ENCODE measurements at places on chromosomes 12 and 14.
A peak's percentile ranks its signal among the peaks of the same experiment; 100 is the strongest.

GRCh38 chr14:95291859-95292542 lies 27.7 kb downstream of the CLMN start:
- DNase-seq = no peak

GRCh38 chr14:94992046-94992445 lies 165.3 kb downstream of the DICER1 start:
- no peak for DNase-seq

GRCh38 chr14:38098074-38098836 lies 109.4 kb upstream of the SSTR1 start:
- no peak for DNase-seq

- DNase-seq = no peak
Observed at GRCh38 chr14:69828354-69828753, 31.3 kb upstream of the SLC10A1 start.

- peak; percentile 45 for DNase-seq
Observed at GRCh38 chr12:74820324-74820723, 282.7 kb downstream of the ATXN7L3B start.
